ENCODE measurements at places on chromosomes 11 and 22.
A peak's percentile ranks its signal among the peaks of the same experiment; 100 is the strongest.

GRCh38 chr11:95283650-95284049 lies 52.6 kb upstream of the SESN3 start:
- DNase-seq, result no peak

DNA sequence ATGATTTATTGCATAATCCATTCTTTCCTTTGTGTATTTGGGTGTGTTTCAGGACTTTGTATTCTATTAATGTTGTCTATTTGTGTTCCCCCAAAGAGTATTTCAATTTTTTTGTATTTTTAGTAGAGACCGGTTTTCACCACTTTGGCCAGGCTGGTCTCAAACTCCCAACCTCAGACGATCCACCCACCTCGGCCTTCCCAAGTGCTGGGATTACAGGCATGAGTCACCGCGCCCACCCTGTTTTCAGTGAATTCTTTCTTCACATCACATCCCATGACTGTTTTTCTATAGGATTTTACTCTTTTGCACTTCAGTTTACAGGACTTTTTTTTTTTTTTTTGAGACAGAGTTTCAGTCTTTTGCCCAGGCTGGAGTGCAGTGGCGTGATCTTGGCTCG lies 46.3 kb downstream of the RBX1 start:
- DNase-seq, result no peak

GRCh38 chr11:1829039-1829820 lies 5.6 kb upstream of the SYT8 start:
- DNase-seq, result peak; percentile 83

DNA sequence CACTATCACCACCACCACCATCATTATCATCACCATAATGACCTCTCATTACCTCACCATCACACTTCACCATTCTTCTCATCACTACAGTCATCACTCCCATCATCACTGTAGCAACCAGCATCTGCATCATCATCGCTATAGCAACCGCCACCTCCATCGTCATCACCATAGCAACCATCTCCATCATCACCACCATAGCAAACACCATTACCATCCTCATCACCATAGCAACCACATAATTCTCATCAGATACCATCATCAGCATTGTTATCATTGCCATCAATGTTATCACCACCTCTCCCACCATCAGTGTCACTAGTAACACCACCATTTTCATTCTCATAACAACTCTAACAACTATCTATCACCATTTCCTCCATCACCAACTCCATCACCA lies 23.1 kb upstream of the CD82 start:
- no peak for DNase-seq

DNA sequence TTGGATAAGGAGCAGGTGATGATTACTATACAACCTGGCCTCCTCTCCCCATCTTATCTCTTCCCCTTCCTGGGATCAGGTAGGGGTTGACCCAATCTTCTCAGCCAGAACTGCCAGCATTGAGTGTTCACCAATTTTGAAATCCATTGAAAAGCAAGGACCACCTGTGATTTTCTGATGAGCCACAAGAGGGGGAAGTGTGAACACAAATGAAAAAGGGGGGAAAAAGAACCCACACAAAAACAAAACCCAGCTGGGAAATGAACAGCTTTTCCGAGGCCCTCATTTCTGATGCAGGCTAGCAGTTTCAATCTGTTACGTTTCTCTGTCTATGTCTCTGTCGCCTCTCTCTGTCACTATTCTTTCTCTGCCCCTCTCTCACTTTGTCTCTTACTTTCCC lies 161.9 kb downstream of the INSC start:
- peak; percentile 36 for DNase-seq

- no peak for DNase-seq
Measured at GRCh38 chr11:70105755-70106571, 27.8 kb downstream of the ANO1 start.

DNA sequence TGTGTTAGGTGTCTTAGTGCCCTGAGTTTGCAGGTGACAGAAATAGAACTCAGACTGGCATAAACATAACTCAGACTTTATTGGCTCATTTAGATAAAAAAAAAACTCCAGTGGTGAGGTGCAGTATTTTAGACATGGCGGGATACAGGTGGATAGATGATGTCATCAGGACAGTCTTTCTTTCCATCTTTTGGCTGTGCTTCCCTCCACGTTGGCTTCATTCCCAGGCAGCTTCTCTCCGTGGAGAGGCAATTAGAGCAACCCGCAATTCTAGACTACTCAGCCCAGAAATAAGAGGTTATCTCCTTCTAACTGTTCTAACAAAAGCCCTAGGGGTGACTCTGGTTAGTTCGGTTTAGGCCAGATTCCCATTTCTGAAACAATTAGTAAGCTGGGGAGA lies 40.5 kb downstream of the NCAM1 start:
- DNase-seq, result no peak

DNA sequence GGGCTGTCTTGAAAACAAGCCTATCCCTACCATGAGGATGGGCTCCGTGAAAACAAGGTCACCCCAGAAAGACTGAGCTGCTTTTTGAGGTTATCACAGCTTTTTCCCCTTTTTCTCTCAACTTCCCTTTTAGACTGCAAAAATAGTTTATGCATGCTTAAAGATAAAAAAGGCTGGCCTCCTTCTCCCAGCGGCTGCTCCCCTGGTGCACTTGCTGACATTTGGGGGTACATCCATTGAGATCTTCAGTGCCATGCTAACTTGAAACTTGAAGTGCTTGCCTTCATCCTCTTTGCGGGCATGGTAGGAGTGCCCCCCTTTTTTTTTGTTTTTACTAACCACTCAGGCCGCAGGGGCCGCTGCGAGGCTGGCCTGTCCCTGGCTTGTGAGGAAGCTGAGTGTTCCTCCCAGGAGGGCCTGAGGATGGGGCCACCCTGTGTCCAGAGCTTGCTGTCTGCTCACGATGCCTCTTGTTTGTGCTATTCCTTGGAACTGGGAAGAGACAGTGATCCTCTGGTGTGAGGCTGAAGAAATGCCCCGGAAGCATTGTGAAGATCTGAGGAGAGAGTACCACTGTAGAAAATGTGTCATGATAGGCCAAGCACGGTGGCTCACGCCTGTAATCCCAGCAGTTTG lies 2.2 kb downstream of the TANGO2 start:
- no peak for DNase-seq

- DNase-seq, result no peak
Measured at GRCh38 chr11:92867913-92868619, 101.4 kb upstream of the MTNR1B start.

DNA sequence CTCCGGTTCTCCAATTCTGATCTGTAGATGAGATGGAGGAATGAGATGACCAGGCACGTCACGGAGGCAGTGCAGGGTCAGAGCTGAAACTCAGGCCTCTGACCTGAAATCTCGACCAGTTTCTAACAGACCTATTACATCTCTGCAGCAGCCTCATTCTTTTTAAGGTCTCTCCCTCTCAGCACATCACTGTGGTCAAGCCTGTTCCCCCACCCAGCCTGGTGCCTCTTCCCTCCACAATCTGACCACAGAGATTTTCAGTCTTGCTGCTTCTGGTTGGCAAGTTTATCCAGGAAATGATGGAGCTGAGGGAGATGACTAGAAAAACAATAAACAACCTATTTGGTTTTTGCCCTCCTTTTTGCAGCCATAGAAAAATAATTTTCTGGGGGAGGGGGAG lies 9.5 kb downstream of the GRAMD1B start:
- no peak for DNase-seq

GRCh38 chr11:65645710-65646109 lies 7.8 kb downstream of the SIPA1 start:
- DNase-seq, result peak; percentile 60

DNA sequence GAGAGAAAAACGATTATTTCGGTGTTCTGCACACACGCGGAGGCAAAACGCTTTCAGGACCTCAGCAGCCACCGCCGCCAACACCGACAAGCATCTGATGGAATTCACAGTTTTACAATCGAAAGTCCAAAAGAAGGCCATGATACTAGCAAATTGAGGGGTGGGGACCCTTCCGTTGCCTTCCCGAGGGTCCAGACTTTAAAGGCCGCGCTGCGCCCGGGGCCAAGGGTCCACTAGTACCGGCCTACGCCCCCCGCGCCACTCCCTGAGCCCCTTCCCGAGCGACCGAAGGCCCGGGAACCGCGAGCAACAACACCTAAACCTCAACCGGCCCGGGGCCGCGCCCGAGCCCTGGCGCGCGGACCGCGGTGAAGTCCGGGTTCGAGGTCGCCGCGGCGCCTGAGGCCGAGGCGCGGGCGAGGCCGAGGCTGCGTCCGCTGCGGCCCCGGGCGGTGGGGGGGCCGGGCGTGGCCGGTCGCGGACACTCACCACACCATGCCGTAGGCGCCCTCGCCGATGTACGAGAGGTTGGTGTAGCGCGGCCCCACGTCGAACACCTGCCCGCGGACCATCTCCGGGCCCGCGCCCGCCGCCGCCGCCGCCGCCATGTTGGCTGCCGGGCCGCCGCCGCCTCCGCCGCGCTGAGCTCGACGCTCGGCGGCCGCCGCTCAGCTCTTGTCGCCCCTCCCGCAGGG lies 465 bp downstream of the MAPK1 start:
- peak; percentile 28 for DNase-seq

- DNase-seq, result no peak
Measured at GRCh38 chr11:14224395-14224794, 134.6 kb downstream of the RRAS2 start.

GRCh38 chr11:111944651-111945051 lies 7.5 kb downstream of the DIXDC1 start:
- DNase-seq, result peak; percentile 89

DNA sequence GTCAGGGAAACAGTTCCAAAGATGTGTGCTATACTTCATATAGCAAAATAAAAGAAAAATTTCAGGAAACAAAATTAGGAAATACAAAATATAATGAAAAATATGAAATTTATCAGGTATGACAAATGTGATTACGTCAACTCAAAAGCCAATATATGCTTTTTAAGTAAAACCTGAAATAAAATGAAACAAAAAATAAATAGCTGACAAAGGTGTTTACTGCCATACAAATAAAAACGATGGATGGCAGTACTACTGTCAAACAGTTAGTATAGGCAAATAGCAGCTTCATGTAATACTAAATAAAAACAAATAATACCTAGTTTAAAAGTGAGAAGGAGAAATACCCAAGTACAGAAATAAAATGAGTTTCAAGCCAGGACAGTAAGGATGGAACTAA lies 13.7 kb downstream of the CEP57 start:
- no peak for DNase-seq

DNA sequence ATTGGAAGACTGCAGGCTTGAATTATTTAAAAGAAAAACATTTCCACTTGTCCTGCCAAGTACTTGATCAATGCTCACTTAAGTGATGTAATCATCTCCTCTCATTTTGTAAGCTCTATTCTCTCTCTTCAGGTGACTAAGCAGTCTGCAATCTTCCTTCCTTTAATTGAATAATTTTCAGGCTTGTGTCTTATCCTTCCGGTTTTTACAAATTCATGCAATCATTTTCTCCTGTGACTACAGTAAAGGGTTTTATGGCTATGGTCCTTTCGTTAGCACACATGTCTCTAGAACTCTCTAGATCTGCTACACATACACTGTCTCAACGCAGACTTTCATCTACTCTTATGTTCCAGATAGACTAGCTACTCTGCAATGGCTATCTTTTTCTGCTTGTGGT lies 12.6 kb upstream of the UPB1 start:
- peak; percentile 88 for DNase-seq

GRCh38 chr11:9697766-9698165 lies 33.9 kb downstream of the SWAP70 start:
- no peak for DNase-seq

DNA sequence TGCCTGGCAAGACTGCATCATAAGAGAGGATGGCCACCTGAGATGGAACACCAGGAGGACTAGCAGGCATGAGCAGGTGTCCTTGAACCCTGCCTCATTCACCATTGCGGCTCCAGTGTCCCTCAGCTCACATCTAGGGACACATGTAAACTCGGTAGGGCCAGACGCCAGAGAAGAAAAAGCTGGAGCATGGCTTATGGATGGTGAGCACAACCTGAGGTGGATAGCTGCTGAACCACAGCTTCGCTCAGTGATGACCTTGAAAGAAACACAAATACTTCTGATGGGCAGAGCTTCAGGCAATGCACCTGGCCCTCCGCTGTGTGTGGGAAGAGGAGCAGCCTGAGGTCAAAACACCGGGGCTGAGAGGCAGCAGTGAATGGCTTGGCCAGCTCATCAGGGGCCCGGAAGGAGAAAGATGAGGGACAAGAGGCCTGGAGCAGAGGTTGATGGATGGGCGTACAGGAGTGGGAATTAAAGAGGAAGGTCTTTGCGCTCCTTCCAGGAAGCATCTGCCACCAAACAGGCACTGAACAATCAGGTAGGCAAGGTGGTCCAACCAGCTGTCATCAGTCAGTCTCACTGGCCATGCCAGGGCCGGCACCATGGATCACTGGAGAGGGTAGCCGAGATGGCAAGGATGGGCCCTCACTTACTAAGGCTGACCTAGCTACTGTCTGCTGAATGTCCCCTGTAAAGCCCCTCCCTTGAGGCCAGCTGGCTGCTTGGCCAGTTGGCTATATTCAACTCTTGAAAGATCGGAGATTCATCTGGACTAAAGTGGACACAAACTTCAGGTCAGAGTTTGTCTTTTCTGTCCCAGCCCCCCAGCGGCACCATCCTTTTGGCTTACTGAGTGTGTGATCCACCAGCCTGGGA lies 89.7 kb downstream of the MYEOV start:
- DNase-seq, result no peak

DNA sequence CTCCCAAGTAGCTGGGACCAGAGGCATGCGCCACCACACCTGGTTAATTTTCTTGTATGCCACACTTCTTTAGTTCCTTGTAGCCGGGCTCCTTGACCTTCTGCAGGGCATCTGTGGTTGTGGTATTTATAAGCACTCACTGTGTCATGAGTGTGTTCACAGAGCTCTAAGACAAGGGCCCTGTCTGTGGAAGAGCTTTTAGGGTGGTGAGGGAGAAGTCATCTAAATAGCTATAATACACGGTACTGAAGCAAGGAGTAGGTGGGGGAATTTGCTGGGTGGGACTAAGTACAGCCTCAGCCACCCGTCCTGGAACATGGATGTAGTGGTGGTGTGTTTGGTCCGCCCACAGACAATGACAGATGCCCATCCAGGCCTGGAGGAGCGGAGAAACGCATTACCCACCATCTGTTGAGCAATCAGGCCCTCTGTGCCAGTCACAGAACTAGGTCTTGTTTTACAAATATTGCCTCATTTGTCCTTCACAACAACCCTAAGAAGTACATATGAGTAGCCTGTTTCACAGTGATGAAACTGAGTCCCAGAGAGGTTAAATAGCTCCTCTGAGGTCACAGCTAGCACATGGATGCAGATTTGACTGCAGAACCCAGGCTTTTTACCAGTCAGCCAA lies 10.1 kb downstream of the ACO2 start:
- DNase-seq, result no peak

- DNase-seq, result no peak
Measured at GRCh38 chr22:47071807-47072641, 309.6 kb downstream of the TBC1D22A start.

DNA sequence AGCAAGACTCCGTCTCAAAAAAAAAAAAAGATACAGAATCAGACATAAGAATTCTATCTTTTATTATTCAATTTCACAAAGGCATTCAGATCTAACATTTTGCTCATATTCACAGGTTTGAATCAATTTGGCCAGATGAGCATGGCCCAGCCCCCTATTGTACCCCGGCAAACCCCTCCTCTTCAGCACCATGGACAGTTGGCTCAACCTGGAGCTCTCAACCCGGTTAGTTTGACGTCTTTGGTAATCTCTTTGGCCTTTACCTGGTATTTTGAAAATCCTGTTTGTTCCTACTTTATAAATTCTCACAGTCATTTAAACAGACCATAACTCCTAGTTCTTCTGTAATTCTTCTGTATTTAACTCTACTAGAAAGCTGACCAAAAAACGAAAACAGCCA lies 55.3 kb downstream of the EP300 start:
- no peak for DNase-seq

- no peak for DNase-seq
Measured at GRCh38 chr11:70313945-70314344, 43.5 kb downstream of the PPFIA1 start.
